ENCODE measurements at places on chromosomes 3 and 15.

DNA sequence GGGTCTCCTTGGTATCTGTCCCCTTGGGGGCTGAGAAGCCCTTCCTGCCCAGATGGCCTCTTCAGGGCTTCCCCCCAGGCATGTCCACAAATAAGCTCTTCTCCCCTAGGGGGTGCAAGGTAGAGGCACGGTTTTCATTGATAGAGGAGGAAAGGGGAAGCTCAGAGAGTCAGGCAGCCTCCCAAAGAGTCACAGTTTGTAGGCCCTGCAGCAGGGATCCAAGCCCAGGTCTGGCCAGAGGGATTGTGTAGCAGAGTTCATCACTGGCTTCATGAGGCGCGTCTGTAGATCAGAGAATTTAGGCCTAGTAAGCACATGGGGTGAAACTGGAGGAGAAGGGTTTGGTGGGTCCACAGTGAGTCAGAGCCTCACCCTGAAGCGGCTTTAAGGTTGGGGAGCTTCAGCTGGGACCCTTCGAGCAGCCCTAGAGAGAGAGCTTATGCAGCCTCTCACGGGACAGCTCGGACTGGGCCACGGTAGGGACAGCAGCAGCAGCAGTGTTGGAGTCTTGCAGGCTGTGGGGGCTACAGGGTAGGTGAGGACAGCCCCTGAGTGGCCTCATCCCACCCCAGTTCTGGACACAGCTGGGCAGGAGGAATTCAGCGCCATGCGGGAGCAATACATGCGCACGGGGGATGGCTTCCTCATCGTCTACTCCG, 37.5 kb upstream of the ESYT3 start:
- DNase-seq: no peak

DNA sequence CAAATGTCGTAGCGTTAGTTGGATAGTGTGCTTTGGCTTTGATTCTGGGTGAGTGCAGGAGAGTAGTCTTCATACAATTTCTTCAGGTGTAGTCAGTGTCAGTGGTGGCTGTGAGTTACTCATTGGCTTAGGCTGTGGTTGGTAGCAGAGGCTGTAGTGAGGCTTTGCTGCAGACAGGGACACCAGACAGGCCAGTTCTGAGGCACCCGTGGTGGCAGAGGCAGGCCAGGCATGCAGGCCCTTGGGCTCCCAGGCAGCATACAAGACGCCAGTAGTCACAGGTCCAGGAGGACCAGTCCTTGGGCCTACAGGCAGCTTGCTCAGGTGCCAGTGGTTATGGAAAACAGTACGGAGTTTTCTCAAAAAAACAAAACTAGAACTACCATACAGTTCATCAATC, 61.3 kb downstream of the DMXL2 start:
- DNase-seq: no peak

DNA sequence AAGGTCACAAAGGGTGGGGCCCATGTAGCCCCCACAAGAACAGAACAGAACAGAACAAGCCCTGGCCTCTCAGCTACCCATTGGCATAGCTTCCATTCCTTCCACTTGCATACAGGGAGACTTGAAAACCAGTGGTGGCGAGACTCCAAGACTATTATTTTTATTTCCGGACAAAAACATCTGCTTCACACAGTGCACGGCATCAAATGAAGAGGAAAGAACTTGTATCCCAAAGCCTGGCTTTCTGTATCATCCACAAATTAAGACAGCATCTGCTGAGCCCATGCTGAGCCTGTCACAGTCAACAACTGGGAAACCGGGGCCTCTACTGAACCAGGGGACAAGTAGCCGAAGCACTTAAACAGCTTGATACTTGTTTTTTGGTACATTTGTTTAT, 56.0 kb downstream of the CLEC3B start:
- no peak for DNase-seq

- no peak for DNase-seq
Observed at GRCh38 chr3:69357196-69357595, 28.7 kb downstream of the FRMD4B start.

- DNase-seq: peak; percentile 100
Observed at GRCh38 chr3:184005941-184006507, 11.7 kb downstream of the ABCC5 start.

DNA sequence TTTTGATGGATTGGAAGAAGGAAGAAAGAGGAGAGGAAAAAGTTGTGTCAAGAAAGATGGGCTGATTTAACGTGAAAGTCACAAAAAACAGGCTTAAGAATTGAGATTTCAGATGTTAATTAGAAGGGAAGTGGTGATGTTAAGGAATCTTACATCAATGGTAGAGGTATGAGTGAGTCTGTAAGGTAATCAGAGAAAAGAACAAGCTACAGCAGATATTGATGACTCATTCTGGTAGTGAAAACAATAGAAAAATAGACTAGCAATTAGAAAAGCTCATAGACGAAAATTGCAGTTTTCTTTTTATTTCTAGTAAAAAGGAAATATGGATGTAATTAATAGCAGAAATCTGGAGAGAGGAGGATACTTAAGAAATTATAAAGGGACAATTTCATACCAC, 559.6 kb downstream of the MCTP2 start:
- no peak for DNase-seq

DNA sequence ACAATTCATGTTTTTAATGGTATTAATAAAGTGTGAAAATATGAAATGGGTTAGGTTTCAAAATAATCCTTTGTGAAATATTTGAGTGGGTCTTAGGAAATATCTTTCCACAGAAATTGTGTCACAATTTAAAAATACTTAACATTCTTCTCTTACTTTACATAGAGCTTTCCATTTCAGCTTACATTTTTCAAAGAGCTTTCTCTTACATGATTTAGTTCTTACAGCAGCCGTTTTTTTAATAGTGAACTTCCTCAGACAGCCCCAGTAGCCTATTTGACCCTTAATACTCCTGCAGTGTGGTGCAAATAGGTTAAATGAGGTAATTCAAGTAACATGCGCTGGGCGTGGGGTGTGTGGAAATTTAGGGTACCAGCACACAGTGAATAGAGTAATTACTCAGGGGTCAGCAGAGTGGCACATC, 21.8 kb downstream of the P2RY12 start:
- no peak for DNase-seq

DNA sequence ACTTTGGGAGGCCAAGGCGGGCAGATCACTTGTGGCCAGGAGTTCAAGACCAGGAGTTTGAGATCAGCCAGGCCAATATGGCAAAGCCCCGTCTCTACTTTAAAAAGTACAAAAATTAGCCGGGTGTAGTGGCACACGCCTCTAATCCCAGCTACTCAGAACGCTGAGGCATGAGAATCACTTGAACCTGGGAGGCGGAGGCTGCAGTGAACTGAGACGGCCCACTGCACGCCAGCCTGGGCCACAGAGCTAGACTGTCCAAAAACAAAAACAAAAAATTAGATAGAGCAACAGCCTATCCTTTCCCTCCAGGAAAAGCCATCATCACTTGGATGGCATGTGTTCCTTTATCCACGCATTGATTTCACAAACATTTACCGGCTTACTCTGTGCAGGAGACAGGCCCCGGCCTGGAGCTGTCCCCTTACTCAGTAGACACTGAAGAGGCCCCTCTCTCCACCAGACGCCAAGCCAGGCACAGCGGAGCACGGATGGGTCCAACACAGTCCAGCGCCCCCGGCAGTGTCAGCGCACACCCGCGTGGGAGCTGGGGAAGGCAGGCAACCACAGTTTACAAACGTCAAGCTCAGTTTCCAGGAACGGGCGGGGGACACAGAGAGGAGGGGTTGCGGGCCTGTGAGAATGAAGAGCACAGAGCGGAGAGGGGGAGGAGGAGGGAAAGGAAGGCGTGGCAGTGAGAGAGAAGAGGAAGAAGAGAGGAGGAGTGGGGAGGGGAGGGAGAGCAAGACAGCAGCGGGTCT, 3.1 kb downstream of the GP5 start:
- DNase-seq: no peak

DNA sequence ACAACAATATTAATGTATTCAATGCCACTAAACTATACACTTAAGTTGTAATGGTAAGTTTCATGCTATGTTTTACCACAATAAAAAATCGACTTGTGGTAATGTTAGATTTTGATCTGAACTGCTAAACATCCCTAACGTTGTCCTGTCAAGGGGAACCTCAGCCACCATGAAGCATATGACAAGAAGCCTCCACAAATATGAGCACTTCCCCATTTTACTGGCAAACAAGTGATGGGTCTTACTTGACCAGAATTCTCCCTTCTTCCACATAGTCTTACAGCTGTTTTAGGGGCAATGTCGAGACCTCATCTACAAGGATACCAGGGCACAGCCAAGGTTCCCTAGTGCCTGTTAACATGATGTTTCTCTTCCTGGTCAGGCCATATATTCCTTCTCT, 124.2 kb upstream of the ABI3BP start:
- no peak for DNase-seq

DNA sequence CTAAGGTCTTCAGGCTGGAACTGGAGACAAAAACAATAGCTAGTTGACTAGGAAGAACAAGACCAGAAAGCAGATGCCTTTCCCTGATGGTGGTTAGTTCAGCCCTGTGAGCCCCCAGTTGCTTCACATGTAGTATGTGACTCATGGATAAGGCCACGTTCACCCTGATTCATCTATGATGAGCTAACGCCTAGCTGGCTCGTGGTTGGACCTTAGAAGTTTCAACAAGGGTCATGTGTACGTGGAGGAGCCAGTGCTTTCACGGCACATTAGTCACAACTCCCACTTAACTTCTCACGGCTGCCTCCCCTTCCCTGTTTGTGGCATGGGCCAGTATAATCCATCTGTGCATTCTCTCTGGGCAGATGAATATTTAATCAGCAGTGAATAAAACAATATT, 20.6 kb downstream of the COL8A1 start:
- no peak for DNase-seq
